ENCODE measurements at places on chromosomes 1 and 21.

DNA sequence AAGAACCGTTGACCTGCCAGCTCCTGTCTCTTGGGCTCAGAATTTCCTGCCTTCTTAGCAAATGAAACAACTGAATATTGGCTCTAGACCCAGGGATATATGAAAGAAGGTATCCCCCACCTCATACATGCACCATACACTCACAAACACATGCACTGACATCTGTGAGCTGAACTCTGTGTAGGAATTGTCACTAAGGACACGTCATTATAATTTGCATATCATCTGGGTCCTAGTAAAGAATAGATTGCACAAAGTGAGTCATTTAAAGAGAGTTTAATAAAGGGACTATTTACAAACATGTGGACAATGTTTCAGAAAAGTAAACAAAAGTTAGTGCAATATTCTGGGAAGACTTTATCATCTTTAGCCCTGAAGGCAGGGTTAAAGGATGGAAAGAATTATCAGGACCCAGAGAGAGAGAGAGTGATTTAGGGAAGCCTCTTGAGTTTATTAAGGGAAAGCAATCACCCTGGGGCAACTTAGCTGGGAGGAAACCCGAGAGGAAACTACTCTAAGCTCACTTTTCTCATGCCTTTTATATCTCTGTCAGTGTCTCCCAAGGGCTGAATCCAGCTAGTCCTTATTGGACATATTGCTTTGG, 74.1 kb upstream of the PLA2G4A start:
- no peak for DNase-seq

GRCh38 chr1:244063498-244063897, 12.4 kb downstream of the ZBTB18 start:
- no peak for DNase-seq

- no peak for DNase-seq
These were observed 182.6 kb upstream of the EDN2 start for GRCh38 chr1:41666981-41667631.

DNA sequence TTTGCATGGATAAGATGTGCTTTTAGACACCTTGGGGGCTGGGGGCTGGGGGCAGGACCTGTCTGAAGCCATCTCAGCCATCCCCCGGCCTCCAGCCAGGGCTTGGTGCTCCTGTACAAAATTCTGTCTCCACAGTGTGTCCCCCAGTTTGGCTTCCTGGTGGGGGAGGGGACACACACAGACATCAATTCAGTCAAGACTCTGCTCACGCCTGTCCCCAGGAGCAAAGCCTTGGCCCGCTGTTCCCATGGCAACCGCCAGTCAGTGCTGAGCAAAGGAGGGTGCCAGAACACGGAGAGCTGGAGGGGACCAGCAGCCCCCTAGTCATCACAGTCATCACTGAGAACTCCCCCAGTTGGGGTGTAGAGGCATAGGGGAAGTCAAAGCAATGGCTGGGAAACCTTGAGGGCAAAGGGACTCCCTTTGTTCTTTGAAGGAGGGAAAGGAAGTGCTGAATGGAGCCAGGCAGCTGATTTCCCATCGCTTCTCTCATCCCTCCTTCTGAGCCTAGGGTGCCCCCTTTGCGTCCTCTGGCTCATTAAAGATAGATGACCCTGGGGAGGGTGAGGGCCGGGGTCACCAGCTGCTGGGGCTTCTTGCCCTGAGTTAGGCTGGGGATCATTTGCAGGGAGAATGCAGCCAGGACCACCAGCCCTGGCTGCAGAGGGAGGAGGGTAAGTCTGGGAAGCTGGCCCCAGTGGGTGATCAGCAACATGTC, 134.9 kb upstream of the IPO9 start:
- DNase-seq = no peak

DNA sequence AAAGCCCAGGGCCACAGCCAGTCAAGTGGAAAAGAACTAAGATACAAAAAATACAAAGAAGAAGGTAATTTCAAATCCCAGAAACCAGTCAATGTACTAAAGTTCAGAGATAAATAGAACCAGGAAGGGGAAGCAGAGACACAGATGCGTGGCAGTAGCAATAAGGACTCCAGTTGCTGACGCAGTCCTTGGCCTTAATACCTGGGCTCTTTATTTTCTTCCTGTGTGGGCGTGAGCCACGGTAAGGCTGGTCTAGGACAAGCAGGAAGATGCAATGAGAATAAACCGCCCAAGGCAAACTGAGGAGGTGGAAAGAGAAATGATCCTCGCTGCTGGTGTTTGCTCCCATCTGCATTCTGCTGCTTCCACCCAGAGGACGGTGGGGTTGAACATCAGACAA, 65.6 kb upstream of the PLXNA2 start:
- no peak for DNase-seq

DNA sequence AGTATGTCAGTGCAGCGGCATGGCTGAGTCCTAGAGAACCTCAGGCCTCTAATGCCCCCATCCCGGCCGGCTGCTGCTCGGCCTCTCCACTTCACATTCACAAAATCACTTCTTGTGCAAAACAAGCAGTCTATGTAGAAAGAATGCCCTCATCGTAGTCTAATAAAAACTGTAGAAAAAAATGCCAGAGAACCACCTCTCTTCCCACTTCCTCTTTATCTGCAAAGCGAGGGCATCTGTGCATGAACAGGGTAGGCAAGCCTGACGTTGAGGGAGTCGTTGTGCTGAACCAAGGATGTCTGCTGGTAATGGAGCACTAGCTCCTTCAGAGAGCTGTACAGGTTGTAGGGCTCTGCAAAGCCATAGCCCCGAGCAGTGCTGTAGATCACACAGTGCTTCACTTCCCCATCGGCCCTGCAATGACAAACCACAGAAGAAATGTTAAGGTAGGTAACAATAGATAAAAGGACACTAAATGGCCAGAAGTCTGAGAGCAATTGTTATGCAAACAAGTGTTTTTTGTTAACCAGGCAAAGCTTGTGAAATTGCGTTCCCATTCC, 88.9 kb downstream of the PIK3R3 start:
- DNase-seq = no peak

- no peak for DNase-seq
These were observed 134.2 kb upstream of the IPO9 start for GRCh38 chr1:201694608-201695335.

DNA sequence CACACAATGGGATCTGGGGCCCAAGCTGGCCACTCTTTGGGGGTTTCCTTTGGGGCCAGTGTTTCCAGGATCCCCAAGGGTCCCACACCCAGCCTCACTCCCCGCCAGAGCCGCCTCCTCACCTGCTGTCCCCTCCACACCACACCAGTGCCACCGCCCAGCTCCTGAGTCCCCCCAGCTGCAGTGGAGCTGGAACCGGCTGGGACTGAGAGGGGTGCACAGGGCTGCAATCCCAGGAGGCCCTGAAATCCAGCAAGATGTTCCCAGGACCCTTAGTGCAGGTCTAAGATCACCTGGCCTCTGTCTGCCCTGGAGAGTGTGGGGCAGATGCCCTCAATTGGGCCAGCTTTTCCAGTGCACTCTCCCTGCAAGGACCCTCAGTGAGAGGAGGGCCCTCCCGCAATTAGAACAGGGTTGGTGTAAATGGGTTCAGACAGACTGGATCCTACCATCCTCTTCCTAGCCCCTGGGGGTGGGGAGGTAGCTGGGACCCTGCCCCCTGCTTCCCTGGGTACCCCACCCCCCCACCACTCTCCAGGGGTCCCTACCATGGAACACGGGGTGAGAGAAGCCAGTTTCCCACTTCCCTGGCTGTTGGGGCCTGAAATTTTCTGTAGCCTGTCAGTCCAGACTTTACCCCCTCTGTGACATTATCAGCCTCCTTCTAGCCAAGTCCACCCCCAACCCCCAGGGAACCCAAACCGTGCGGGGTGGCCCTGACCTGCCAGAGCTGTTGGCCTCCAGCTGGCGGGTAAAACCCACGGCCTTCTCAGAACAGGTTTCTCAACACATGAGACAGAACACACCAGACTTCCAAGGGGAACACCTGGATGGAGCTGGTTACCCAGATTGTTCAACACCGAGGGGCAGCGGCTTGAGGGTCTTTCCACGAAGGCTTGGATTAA, 7.0 kb downstream of the KRTAP10-12 start:
- peak; percentile 65 for DNase-seq

DNA sequence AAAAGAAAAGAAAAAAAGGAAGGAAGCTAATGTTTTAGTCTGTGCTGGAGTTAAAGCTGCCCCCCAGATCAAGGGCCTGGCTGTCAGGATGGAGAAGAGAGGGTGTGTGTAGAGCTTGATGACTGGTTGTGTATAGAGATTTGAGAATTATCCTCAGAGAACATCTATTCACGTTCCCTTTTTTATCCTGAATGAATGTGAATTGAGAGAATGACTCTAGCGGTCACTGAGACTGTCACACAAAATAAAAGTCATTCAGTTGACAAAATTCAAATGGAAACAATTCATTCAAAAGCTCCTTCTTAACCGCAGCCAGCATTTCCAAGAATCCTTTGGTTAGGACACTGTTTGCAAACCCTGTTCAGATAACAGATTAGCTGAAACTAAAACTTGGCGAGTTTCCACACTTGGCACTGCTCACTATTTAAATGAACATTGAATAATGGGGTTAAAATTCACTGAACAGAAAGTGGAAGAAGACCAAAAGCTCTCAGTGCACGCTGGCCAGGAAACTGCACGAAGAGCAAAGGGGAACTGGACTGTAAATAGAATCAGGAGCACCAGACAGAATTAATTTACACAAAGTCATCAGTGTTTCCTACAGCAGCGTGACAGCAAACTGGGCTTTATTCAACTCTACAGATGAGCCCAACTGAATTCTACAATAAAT, 13.6 kb upstream of the FAM89A start:
- DNase-seq = no peak

DNA sequence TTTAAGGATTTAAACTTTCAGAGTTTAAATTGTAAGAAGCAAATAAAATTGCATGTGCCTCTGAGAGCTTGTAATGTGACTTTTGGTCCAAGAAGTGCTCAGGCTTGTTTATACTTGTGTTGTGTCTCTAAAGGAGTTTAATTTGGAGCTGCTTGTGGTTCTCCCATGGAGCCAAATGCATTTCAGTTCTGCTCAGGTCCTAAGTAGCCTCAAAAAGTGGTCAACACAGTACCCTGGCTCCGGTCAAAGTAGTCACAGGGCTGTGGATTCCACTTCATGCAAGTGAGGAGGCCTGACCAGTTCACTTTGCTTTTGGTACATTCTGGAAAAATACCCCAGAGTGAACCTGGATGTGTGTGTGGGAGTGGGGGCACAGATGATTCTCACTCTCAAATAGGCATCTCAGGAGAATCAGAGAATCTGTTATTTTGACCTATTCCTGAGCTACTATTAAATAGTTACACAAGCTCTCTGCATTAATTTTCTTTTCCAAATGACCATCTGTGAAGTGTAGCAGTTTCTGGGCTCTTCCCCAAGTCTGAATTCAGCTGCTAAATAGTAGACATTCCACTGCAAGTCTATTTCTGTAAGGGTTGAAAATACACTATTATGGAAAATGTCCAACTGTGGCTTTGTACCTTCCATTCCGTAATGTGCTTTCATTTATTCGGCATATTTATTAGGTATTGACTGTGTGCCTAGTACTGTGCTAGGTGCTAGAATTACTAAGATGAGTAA, 31.7 kb upstream of the AGO1 start:
- DNase-seq = no peak

- peak; percentile 90 for DNase-seq
These were observed 420 bp downstream of the CFAP57 start for GRCh38 chr1:43172527-43172972.

DNA sequence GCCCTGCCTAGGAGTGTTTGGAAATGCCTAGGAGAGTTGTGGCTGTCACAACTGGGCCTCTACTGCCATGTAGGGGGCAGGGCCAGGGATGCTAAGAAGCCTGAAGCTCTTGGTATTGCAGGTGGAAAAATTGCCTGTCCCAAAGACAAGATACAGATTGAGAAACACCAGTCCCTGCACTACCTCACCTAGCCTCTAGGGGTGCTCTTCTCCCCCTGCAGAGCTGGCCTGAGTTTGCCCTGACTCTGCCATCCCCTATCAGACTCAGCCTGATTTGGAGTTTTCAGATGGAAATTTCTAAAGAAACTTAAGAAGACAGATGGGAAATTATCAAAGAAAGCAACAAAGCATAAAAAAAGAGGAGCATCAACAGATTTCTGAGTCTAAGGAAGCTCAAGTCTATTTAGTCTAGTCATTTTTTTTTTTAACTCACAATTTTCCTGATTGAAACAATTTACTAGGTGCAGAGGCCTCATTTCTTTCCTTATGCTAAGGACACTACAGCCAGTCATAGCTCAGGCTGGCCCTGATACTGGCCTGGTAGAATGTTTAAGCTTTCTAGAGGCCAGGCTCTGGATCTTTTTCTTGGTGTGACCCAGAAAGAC, 61.4 kb upstream of the LRRN2 start:
- DNase-seq = peak; percentile 70

DNA sequence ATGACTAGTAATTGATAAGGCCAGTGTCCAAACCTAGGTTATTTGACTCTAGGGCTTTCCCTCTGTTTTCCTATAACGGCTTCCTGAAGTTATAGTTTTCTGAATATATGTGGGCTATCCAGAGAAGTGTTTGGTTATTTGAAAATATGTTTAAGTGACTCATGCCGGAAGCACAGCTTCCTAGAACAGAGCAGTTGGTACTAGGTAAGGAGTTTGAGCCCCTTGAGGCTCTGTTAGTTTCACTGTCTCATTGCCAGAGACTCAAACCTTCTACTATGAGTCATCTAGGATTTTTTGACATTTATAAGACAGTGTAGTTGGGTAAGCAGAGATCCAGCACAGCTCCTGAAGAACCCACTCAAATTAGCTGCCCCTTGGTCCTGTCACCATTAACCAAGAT, 27.1 kb upstream of the LEPR start:
- DNase-seq = no peak

DNA sequence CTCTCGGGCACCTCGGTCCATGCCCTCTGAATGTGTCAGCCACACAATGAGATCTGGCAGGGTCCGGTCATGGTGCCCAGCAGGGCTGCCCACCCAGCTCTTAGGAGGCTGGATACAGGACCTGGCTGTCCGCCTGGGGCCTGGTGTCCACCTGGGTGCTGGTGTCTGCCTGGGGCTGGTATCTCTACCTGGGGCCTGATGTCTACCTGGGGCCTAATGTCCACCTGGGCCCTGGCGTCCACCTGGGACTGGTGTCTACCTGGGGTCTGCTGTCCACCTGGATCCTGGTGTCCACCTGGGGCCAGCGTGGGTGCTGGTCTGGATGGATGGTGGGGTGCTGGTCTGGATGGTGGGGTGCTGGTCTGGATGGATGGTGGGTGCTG, 45.1 kb upstream of the ACTRT2 start:
- peak; percentile 64 for DNase-seq

GRCh38 chr21:41317458-41317857, 857 bp downstream of the FAM3B start:
- DNase-seq = no peak

DNA sequence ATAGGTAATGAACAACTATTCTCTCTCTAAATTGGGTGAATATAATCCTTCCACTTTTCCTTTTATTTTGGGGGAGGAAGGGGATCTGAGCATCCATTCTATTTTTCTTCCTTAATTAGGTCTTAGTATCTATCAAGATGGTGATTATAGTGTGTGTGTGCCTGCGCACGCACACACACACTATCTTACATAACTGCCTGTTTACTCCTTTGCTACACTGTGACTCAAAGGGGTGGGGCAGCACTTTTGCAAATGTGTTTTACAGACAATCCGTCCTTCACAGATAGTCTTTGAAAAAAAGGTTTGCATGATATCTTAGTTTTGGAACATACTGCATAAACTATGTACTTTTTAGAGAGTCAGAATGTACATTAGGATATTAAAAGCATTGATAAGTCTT, 191.5 kb downstream of the SDCCAG8 start:
- no peak for DNase-seq
